Dermis blood vessel endothelial cell (primary cell): ENCODE measurements at places on chromosomes 3 and 15. TPM values are rescaled to one million over a fixed set of nuclear protein-coding genes. Genes with fewer than 3 reads are reported as not detected.

The DNAH12 gene
- total RNA-seq = under 0.01 and 0.17 TPM in 2 replicates

The SERINC4 gene
- not detected in 2 replicates for total RNA-seq

The PLSCR5 gene
- total RNA-seq = not detected in 2 replicates

The CNTN4 gene
- 0.17 TPM in 1 of 2 replicates, not detected in the other for total RNA-seq

The EXOG gene
- 8.2 and 10.4 TPM in 2 replicates for total RNA-seq

The GPR171 gene
- not detected in 2 replicates for total RNA-seq

The CDCP1 gene
- total RNA-seq = 0.09 and 0.17 TPM in 2 replicates

The HES1 gene
- total RNA-seq = 45.8 and 91.0 TPM in 2 replicates

The GOLGA8O gene
- 0.09 and 0.51 TPM in 2 replicates for total RNA-seq

The MOBP gene
- 0.19 TPM in 1 of 2 replicates, not detected in the other for total RNA-seq

The FBXO45 gene
- total RNA-seq = 17.2 and 24.2 TPM in 2 replicates

The CCDC32 gene
- 20.3 and 25.7 TPM in 2 replicates for total RNA-seq

The ARGFX gene
- not detected in 2 replicates for total RNA-seq

The CCDC54 gene
- not detected in 2 replicates for total RNA-seq

The ILDR1 gene
- total RNA-seq = not detected in 2 replicates

The SLC6A20 gene
- not detected in 2 replicates for total RNA-seq

The NRG4 gene
- total RNA-seq = 0.05 TPM in 1 of 2 replicates, not detected in the other

The KBTBD12 gene
- total RNA-seq = under 0.01 TPM in 1 of 2 replicates, not detected in the other

The SLC6A1 gene
- total RNA-seq = under 0.01 TPM in 1 of 2 replicates, not detected in the other

The PCSK6 gene
- 24.0 and 24.8 TPM in 2 replicates for total RNA-seq

The TNIK gene
- total RNA-seq = 8.2 and 30.3 TPM in 2 replicates

The TMEM207 gene
- not detected in 2 replicates for total RNA-seq

The KLHL25 gene
- total RNA-seq = 5.4 and 7.9 TPM in 2 replicates

The CAMK2N2 gene
- not detected in 2 replicates for total RNA-seq

The APOD gene
- 16.2 and 27.1 TPM in 2 replicates for total RNA-seq

The ITIH1 gene
- not detected in 2 replicates for total RNA-seq

The CHSY1 gene
- 47.7 and 49.0 TPM in 2 replicates for total RNA-seq

The GOLGA6L4 gene
- total RNA-seq = 1.7 and 2.0 TPM in 2 replicates

The TM4SF1 gene
- 921 and 1,047 TPM in 2 replicates for total RNA-seq
